Stimulated activated CD4-positive, alpha-beta T cell treated with anti-CD3 and anti-CD28 coated beads, Interleukin-2, amount 100 ng/mL, for 24 hours (primary cell): ENCODE measurements at places on chromosomes 4 and X.
A peak's percentile ranks its signal among the peaks of the same experiment; 100 is the strongest.

GRCh38 chrX:118971552-118971951 is 2.9 kb upstream of the LONRF3 start:
- no peak for DNase-seq

- no peak for DNase-seq
Observed at GRCh38 chrX:16239211-16239610, 71.9 kb downstream of the MAGEB17 start.

DNA sequence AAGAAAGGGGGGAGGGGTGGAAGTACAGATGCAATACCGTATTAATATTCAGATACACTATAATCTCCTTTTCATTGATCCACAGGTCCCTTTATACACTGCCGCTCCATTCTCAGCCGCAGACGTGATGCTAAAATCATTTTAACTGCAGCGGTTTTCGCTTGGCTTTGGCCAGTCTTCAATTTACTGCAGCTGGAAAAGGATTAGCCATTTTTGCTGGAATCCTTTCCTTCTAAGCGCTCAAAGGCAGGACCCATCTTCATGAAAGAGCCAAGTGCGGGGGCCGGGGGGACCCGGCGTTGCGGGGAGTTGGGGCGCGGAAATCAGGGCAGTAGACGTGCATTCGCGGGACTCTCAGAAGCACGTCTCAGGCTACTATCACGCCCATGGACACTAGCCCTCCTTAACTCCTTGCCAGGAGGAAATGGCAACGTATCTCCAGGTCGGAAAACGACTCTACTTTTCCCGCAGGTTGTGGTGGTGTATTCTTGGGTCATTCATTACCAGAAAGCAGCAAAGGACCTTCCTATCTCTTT is 1.7 kb upstream of the PCDH10 start:
- DNase-seq = no peak

- no peak for DNase-seq
Observed at GRCh38 chrX:48685416-48685815, 1.8 kb downstream of the WAS start.

GRCh38 chrX:129961180-129962083 is 21.0 kb upstream of the BCORL1 start:
- DNase-seq = peak; percentile 73

DNA sequence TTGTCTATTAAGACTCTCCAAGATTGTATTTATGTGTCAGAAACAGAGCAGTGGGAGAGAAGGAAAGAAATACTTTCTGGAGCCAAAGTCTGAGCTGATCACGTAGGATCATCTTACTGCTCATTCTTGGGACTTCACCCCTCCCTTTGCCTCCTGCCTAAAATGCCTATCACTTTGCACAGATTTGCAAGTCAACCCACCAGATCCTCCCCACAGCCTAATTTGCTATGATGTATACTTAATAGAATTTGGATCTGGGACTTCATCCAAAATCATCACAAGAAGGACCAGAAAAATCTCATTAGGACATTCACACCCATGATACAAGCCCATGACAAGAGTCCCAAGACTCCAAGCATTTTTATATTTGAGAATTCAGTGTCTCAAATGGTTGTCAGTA is 290.2 kb downstream of the FBXW7 start:
- DNase-seq = no peak

- no peak for DNase-seq
Observed at GRCh38 chr4:112900416-112900815, 149.0 kb upstream of the ANK2 start.

DNA sequence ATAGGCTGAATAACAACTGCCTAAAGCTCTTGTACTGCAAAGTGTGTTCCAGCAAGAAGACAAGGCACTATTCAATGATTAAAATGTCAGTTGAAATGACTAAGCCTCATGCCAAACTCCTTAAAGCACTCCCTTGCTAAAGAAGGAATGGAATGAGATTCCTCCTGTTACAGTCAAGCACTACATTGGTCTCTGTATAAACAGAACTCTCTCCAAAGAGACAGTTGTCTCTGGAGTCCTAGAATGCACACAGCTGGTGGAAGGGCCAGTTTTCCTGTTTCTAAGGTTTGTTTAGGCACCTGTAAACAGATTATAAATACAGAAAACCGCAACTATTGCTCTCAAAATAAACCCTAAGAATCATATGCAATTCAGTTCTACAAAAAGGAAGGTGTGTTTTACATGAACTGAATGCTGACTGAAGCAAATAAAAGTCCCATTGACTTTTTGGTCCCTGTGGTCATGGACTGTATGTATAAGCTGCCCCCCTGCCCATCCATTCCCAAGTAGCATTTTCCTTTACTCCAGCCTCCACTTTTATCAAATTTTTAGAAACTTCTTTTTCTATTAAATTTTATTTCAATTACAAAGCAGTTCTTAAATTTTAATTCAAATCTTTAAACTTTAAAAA is 47.0 kb downstream of the FAT1 start:
- no peak for DNase-seq

DNA sequence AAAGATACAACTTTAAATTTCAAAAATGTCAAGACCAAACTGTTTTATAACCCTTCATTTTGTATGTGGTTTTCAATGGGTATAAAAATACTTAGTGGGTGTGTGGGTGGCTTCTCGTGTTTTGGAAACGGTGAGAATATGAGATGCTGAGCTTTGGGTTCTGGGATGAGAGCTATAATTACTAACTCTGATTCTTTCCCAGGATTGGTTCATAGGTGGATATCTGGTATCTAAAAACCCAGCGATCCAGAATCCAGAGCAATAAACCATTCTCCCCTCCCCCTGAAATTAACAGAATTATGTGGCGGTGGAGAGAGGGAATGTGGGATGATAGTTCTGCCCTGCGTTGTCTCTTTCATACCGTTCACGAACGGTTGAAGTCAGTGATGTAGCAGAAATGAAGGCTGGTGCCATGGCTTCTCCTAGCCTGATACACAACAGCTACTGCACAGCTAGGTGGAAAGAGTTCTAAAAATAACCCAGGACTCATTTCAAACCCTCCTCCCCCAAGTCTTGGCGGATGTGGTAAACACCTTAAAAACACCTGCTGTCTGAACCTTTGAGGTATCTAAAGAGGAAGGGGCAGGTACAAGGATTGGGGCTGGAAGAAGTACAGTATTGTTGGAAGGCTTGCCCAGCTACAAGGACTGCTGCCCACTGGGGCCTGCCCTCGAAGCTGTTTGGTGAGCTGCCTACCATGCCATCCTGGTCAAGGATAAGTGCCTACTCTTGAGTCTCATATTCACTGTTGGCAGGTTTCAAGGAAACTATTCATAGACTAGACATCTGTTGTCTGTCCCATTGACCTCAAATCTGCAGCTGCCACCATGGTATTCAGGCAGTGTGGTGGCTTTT is 44.5 kb downstream of the SEPTIN11 start:
- peak; percentile 45 for DNase-seq

- DNase-seq = no peak
Observed at GRCh38 chrX:17520016-17520615, 145.1 kb downstream of the NHS start.

- DNase-seq = no peak
Observed at GRCh38 chrX:151004085-151004484, 20.9 kb downstream of the HMGB3 start.

DNA sequence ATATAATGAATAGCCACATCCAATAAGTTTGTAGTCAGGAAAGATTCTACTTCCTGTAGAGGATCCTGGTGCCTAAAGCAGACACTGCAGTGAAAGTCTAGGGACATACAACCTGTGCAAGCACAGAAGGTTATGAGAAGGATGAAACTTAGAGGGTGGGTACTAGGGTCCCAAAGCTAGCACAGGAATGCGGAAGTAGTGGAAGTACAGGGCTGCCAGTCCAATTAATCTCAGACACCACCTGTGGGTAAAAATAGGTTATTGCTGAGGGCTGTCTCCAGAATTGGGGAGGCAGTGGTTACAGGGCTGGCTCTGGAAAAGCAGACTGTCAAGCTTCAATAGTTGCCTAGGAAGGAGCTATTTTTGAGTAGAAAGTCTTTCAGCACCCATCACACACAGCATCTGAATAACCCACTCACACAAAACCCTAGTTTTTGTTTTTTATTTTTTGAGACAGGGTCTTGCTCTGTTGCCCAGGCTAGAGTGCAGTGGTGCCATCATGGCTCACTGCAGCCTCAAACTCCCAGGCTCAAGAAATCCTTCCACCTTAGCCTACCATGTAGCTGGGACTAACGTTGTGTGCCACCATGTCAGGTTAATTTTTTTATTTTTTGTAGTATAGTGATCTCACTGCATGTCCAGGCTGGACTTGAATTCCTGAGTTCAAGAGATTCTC is 50.8 kb upstream of the ELF2 start:
- DNase-seq = no peak

DNA sequence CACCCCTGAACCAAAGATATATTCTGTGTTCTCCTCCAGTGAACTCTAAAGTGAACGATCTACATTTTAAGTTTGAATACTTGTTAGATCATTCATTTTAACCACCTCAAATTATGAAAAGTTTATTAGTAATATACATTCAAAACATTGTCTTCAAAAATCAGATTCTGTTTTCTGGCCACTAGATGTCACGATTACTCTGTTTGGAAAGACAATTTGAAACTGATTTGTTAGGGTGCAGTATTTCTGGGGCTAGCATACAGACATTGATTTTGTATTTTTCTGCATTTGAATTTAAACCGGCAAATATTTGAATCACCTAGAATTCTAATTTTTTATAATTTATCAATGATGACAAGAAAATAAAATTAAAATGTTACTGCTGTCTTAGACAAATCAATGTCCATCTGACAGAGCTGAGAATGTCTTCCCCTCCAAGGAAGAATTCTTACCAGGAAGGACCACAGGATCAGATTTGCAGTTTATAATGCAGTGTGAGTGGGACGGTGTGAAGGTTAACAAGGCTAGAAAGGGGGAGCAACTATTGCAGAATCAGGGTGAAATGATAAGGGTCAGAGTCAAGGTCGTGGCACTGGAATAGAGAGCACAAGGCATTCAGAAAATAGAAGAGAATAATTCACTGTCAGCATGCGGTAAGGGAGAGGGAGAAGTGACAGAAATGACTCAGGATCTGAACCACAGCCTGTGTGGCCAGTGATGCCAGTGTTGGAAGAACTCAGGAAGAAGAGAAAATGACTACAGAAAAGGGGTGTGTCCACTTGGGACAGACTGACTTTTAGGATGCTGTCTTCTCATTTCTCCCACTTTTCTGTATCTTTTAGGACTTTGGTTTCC is 91.6 kb downstream of the ANXA10 start:
- DNase-seq = no peak

- no peak for DNase-seq
Observed at GRCh38 chr4:142168181-142168580, 531.8 kb downstream of the IL15 start.

DNA sequence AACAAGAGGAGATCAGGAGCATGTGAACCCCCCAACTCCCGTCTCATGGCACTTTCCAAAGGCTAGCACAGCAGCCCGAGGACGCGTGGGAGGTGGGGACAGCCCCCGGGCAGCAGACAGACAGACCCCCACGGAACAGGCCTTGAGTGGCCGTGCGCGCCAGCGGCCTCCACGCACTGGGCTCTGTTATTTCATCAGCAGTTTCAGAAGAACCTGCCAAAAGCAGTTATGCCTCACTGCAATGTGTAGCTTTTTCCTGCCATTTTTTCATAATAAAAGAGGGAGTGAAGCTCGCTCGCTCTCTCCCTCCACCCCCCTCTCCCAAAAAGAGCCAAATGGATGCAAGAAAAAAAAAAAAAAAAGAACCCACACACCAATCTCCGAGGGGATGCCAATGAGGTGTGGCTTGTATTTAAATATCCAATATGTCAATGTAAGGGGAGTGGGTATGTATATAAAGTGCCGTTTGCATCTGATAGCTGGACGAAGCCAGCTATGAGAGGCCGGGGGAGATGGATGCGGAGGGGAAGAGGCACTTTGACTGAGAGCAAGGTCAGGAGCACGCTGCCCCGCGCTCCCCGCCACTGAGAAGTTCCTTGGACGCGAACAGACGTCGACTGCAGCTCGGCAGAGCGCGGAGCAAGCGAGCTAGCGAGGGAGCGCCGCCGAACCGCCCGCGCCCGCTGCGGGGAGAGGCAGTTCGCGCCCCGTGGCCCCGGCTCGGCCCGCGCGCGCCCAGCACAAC is at the start of gene FGF16:
Gene FGF16 (plus strand): TSS at position 482 of the 745 bp plus-strand sequence. CDS start 286 bp downstream, outside the sequence.
- DNase-seq = no peak

DNA sequence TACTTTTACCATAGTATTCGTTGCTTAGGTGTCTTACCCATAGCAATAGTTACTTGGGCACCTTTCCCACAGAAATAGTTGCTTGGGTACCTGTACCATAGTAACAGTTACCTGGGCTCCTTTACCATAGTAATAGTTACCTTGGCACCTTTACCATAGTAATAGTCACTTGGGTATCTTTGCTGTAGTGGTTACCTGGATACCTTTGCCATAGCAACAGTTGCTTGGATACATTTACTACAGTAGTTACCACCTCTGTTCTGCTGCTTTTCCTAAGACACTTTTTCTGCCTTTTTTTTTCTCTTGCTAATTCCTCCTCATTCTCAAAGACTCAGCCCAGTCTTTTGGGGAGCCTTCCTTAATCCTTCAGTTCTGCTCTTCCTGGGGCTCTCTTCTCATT is 272.8 kb upstream of the PUDP start:
- no peak for DNase-seq

DNA sequence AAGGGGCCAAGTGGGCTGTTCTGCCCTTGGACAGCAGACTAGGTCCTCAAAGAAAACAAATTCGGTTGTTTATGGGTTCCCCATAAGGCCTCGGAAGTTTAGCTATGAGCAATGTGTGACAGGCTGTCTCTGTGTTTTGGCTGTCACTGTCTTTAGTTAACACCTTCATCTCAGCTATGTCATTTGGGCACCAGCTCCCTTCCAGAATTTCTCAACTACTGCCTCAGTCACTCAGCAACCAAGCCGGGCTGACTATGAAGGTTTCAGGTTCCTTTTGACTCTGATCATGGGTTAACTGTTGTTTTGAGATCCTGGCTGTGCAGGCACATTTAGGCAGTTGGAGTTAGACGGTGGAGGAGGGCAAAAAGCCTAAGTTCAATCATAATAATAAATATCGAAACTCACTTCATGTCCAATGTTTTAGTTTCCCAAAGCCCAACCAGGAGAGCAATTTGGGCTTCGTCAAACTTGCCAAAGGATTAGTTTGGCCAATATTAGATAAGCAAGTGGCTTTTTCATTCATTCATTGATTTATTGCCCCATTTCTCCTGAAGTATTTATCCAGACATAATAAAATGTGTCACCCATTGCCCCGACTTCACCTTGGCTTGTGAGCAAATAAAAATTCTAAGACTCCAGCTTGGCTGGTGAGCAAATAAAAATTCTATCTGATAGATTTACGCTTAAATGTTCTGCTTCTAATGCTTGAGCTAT is 9.1 kb upstream of the PAGE1 start:
- DNase-seq = no peak

DNA sequence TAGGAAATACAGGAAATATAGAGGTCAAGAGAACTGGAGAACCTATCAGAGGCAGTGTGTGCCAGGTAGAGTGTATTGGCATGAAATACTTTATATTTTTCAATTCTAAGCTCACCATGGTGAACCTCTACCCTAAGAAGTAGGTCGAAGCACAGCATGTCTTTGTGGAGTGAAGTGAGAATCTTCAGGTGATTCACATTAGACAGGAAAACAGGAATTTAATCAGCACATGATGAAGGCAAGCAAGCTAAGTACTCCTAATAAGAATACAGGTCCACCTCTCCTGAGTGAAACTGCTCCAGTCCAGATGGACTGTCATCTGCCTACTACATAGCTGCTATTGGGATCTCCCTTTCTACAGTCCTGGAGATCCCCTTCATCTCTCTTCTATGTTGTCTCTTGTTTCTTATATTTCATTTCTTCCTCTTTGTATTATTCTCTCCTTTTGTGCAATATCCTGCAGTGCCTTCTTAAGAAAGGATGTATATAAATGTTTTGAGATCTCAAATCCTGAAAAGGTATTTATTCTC is 159.0 kb downstream of the LRBA start:
- no peak for DNase-seq
